Occipital lobe (tissue), 3 donors: ENCODE measurements at places on chromosomes 1 and 21. TPM values are rescaled to one million over a fixed set of nuclear protein-coding genes. Genes with fewer than 3 reads are reported as not detected.

SLC19A2 gene
- 31.5 TPM for total RNA-seq

VWA5B1 gene
- total RNA-seq, result 0.16 TPM

CCDC27 gene
- not detected for total RNA-seq

CRTC2 gene
- total RNA-seq, result 2.8 TPM

S100A12 gene
- 4.1 TPM for total RNA-seq

FAM131C gene
- total RNA-seq, result 1.7 TPM

SH2D5 gene
- total RNA-seq, result 0.62 TPM

RHCE gene
- not detected for total RNA-seq

TCP10L gene
- 1.9 TPM for total RNA-seq

DSCAM gene
- total RNA-seq, result 13.3 TPM

TOMM20 gene
- total RNA-seq, result 181 TPM

AIRE gene
- total RNA-seq, result not detected

LCE1D gene
- not detected for total RNA-seq

NUP210L gene
- total RNA-seq, result under 0.01 TPM

OLFM3 gene
- total RNA-seq, result 32.4 TPM

FAM20B gene
- 50.8 TPM for total RNA-seq

LEFTY1 gene
- total RNA-seq, result 0.47 TPM

CPLANE2 gene
- 19.0 TPM for total RNA-seq

TBX15 gene
- 1.2 TPM for total RNA-seq

PROX1 gene
- 14.8 TPM for total RNA-seq

AMY2A gene
- total RNA-seq, result not detected

AMY1A gene
- total RNA-seq, result not detected

CD34 gene
- total RNA-seq, result 1.6 TPM

KAZN gene
- total RNA-seq, result 27.5 TPM

TP73 gene
- 0.16 TPM for total RNA-seq

GRIK1 gene
- 7.5 TPM for total RNA-seq

ZNF695 gene
- 8.6 TPM for total RNA-seq

TRIM58 gene
- total RNA-seq, result 3.1 TPM

SETD4 gene
- 31.8 TPM for total RNA-seq

TNFRSF8 gene
- not detected for total RNA-seq

NUF2 gene
- 5.1 TPM for total RNA-seq

TAS1R1 gene
- not detected for total RNA-seq

GPR37L1 gene
- 1.1 TPM for total RNA-seq

RIIAD1 gene
- total RNA-seq, result 7.8 TPM

ADCY10 gene
- 0.62 TPM for total RNA-seq

SLC6A17 gene
- 13.9 TPM for total RNA-seq

KIF26B gene
- 31.7 TPM for total RNA-seq

KRTAP10-12 gene
- not detected for total RNA-seq

HHAT gene
- total RNA-seq, result 2.0 TPM

FAM163A gene
- under 0.01 TPM for total RNA-seq

OR10Z1 gene
- not detected for total RNA-seq

C1QC gene
- 7.5 TPM for total RNA-seq

CRYAA gene
- total RNA-seq, result not detected

WNT9A gene
- 1.9 TPM for total RNA-seq

CELA2A gene
- not detected for total RNA-seq

LIN28A gene
- not detected for total RNA-seq

C1orf116 gene
- total RNA-seq, result not detected

SDHC gene
- 19.5 TPM for total RNA-seq

SEC16B gene
- 0.78 TPM for total RNA-seq

TDRD5 gene
- 2.7 TPM for total RNA-seq

TMEM125 gene
- total RNA-seq, result 0.78 TPM

DDR2 gene
- total RNA-seq, result 7.5 TPM
